ENCODE measurements at places on chromosomes 5 and 9. TPM values are rescaled to one million over a fixed set of nuclear protein-coding genes. Genes with fewer than 3 reads are reported as not detected.

The NOXA1 gene
- not detected for polyA plus RNA-seq

The CCDC180 gene
- polyA plus RNA-seq: 2.2 TPM

The PRRX2 gene
- not detected for polyA plus RNA-seq

The GRM6 gene
- 0.05 TPM for polyA plus RNA-seq

The TLX3 gene
- polyA plus RNA-seq: not detected

The SPATA6L gene
- polyA plus RNA-seq: 0.65 TPM

The ALDH1A1 gene
- 228 TPM for polyA plus RNA-seq

The WDR38 gene
- polyA plus RNA-seq: not detected

The CCNJL gene
- polyA plus RNA-seq: 0.36 TPM

The OBP2B gene
- not detected for polyA plus RNA-seq

The LHX6 gene
- polyA plus RNA-seq: 0.15 TPM

The SLC36A3 gene
- not detected for polyA plus RNA-seq

The SKP2 gene
- 5.6 TPM for polyA plus RNA-seq

The GCNT1 gene
- 0.66 TPM for polyA plus RNA-seq

The FOXD4L3 gene
- not detected for polyA plus RNA-seq

The SLC6A19 gene
- not detected for polyA plus RNA-seq

The FBLL1 gene
- 7.6 TPM for polyA plus RNA-seq

The PCDHB10 gene
- polyA plus RNA-seq: 3.6 TPM

The NUTM2G gene
- polyA plus RNA-seq: not detected

The C5orf34 gene
- polyA plus RNA-seq: 1.4 TPM

The PFN3 gene
- polyA plus RNA-seq: not detected

The SPINK7 gene
- not detected for polyA plus RNA-seq

The PCDHB13 gene
- 5.2 TPM for polyA plus RNA-seq
